EH (cell line): ENCODE measurements at places on chromosomes 7 and 10.

DNA sequence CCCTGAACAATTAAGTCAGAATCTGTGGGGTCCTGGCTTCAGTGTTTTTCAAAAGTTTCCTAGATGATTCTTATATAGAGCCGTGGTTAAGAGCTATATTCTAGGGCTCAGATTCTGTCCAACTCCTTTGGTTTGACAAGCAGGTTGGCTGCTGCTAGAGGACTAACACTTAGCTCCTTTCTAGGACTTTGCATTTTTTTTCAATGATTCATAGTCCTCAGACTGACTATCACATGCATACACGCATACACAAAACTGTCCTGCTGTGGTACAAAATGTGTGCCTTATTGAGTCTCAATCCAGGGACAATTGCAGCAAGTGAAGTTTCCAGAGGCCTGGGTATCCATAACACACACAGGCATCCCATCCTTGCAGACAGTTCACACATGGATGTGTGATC, 392.0 kb downstream of the NRG3 start:
- DNase-seq: no peak

DNA sequence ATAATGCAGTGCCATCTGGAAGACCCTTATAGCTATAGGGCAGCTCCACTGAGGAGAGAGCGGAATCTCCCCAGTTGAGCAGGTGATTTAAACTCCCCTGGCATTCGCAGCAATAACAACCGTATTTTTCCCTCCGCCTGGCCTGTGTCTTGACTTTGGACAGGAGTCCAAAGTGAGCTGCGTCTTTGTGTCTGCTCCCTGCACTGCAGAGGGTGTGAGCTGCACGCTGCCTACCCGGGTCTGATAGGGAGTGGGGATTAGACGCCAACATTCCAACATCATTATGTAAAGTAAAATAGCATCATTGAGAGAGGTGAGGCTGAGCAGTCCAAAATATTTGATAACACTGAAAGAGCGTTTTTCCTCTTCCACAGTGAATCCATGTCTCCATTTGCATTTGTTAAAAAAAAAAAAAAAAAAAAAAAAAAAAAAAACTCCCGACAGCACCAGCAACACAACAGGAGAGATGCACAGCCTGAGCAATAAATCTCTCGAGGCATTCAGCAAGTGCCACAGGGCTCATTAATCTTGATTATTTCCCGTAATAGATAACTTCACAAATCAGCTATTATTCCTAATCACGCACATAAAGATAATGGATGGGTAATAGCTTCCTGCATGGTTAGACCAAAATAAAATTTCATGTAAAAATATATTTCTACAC, 68.6 kb downstream of the CELF2 start:
- no peak for DNase-seq

DNA sequence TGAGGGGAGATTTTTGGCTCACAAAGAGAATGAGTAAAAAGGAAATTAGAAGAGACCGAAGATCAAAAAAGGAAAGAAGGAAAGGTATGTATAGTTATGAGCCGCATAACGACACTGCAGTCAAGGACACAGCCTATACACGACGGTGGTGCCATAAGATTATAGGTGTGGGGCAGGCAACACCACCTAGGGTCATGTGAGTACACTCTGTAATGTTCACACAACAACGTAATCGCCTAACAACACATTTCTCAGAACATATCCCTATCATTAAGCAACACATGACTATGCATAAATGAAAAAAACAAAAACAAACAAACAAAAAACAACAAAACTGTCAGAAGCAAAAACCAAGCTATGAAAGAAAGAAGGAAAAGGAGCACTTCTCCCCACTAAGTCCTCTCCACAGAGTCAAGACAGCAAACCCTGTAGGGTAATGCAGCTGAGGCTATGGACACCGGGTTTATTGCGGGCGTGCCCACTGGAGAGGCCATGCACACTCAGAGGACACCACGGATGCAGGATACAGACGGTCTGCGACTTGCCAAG, 45.1 kb downstream of the PIP4K2A start:
- DNase-seq: no peak

- no peak for DNase-seq
Observed at GRCh38 chr7:27917119-27917518, 177.2 kb downstream of the TAX1BP1 start.

DNA sequence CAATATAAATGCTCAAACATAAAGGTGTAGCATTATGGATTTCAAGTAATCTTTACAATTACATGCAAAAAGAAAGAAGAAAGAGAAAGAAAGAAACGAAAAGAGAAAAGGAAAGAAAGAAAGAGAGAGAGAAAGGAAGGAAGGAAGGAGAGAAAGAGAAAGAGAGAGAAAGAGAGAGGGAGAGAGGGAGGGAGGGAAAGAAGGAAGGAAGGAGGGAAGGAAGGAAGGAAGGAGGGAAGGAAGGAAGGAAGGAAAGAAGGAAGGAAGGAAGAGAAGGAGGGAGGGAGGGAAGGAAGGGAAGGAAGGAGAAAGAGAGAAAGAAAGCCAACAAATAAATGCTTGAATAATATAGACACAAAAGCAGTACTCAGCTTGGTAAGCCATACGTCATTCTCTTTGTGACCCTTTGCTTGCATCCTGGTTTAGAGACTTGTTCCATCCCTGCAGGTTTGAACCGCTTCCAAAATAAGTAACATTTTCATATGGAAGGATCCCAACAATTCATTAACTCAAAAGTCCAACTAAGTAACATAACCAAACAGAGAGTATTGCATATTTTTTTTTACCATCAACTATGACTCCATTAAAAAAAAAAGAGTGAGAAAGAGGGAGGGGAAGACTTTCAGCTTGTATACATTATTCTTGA, 95.8 kb downstream of the SEMA3D start:
- DNase-seq: peak; percentile 41

- DNase-seq: peak; percentile 99
Observed at GRCh38 chr10:90960355-90960814, 39.5 kb upstream of the ANKRD1 start.
